ENCODE measurements at places on chromosomes 3 and 15.

DNA sequence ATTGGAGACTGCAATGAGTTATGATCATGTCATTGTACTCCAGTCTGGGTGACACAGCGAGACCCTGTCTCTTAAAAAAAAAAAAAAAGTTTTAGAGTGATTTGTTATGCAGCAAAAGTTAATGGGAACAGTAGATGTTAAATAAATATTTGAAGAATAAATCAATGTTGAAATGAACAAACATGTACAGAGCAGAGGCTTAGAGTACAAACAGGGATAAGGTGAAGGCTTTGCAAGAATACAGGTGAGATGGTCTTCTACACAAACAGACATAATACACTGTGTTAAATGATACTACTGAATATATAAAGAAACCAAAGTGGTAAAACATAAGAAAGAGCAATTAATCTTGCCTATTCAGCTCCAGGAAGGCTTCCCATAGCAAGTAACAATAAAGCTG lies 265.4 kb downstream of the CNTN3 start:
- DNase-seq: no peak

DNA sequence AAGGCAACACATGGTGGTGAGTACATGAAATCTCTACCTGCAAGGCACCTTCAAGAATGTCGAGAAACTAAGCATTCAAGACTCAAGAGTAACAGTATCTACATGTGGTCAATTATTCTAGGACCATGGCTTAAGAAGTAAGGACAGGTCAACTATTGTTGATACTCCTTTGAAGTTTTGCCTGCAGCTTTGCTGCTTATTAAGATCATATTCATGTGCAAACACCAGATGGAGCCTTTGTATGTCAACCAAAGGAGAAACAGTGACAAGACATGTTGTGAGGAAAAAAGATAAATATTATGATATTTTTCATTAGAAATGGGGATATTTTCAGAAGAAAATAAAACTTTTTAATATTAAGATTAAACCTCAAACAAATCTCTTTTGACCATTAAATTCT lies 52.3 kb upstream of the FGF7 start:
- no peak for DNase-seq

DNA sequence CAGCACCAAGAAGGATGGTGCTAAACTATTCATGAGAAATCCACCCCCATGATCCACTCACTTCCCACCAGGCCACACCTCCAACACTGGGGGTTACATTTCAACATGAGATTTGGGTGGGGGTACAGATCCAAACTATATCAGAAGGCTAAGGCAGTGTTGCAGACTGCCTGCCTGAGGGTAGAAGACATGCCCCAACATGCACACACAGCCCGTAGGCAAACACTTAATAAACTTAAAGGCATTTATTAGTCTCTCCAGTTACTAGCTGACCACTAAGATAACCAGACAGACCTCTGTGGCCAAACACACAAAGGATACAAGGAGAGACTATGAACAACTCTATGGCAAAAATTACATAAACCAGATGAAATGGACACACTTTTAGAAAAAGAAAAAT lies 10.2 kb downstream of the FAM162A start:
- no peak for DNase-seq

DNA sequence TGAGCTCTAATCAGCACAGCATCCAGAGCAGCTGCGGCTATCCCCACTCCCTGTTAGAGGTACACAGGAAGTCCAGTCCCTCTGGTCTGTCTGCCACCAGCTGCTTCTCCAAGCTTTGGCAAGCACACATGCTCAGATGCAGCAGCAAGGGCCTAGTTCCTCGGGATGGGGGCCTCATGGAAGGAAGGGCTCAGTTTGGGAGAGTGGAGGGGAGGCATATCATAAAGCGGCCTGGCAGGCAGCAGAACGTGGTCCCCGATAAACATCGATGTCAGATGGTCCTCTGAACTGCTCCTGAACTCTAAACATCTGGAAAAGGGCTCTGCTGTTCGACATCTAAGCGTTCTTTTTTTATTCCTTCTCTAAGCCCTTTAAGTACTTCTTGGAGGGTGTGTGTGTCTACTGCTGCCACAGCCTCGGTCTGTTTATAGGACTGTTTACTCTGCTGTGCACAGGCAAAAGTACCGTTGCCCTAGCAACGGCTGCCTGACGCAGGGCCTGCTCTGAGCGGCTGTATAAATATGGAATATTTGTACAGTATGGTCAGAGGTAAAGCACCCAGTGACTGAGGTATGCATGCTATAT lies 74.6 kb downstream of the PRICKLE2 start:
- no peak for DNase-seq

GRCh38 chr3:187686621-187687273 lies 15.6 kb downstream of the RTP2 start:
- no peak for DNase-seq

DNA sequence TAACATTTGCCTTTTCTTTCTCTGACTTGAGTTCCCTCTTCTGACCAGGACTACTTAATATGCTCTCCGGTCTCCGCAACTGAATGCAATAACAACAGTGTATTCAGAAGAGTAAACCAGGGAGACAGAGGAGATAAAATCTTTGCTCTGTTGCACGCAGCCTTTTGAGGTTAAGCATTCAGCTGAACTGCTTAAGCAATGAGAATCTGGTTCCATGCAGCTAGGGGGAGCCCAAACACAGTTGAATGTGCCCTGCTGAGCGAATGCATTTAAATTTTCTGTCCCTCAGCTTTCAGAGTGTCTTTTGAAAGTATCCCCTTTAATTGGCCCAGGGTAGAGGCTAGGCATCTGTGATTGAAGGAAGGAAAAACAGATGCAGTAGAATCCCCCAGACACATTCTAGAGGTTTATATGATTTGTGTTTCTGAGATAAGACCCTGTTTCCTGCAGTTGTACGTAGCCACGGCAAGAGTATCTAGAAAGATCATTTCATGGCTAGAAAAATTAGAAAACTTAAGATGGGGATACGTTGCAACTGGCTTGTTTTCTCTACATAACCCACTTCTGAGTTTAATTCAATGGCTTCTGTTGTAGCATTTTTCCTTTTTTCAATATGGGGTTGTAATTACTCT lies 309.6 kb downstream of the TUSC7 start:
- no peak for DNase-seq

GRCh38 chr3:6862880-6863195 lies 1.9 kb downstream of the GRM7 start:
- no peak for DNase-seq

DNA sequence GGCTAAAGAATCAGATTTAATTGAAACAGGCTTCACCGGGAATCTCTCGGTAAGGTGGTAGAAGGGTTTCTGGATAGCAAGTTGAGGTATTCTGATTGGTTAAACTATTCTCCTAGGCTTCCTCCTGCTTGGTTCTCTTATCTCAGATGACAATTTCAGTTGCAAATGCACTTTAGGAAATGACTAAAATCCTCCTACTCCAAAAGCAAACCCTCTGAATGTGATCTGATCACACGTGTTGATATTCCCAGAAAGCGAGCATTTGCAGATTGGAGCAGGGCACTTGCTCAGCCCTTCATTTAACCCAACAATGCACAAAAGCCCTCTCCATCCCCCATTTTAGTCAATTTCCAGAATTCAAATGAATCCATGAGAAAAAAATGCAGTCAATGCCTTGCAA lies 55.6 kb upstream of the ICE2 start:
- DNase-seq: no peak

DNA sequence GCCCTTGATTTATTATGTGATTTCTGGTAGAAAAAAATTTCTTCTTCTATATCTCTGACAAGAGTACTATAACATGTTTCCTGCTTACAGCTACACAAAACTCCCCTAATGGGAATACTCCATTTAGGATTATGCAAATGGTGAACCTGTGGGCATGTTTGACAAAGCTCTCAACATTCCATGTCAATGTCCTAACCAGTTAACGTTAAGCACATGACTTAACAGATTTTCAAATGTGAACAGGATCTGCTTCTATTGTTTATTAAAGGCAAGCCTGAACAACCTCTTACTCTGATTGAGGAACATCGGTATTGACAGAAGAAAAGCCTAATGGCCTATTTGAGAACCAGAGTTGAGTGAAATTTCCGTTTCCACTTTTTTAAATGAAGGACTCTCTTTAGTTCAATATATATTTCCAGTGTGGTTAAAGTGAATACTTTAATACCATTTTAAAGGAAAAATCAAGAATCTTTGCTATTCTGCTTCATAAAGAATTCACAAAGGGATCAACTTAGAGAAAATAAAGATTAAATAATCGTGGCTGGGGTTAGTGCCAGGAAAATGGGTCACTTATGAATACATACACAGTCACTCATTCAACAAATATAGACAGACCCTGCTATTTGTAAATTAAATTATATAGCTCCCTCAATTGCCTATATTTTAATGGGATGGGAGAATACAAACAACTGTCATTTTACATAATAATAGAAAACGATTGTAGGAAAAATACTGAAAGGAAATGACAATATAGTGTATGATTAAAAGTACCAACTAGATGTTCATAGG lies 300.3 kb upstream of the CBLB start:
- no peak for DNase-seq
